ENCODE measurements at places on chromosomes 1 and 21.

GRCh38 chr21:45655124-45655523 is 11.6 kb downstream of the PCBP3 start:
- DNase-seq = no peak

DNA sequence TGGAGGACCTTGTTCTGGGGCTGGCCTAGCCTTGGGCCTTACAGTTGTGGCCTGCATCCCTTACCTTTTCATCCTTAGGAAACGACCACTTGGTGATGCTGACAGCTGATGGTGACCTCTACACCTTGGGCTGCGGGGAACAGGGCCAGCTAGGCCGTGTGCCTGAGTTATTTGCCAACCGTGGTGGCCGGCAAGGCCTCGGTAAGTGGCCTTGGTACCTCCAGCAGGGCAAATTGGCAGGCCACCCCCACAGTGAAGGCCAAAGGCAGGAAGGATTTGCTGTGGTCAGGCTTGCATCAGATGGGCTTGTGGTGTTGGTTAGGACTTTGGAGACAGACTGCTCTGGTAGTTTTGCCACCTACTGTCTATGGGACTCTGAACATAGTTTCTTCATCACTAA is 17.7 kb upstream of the TRNAU1AP start:
- DNase-seq = no peak

- DNase-seq = no peak
Measured at GRCh38 chr1:19483261-19483660, 2.1 kb downstream of the CAPZB start.

DNA sequence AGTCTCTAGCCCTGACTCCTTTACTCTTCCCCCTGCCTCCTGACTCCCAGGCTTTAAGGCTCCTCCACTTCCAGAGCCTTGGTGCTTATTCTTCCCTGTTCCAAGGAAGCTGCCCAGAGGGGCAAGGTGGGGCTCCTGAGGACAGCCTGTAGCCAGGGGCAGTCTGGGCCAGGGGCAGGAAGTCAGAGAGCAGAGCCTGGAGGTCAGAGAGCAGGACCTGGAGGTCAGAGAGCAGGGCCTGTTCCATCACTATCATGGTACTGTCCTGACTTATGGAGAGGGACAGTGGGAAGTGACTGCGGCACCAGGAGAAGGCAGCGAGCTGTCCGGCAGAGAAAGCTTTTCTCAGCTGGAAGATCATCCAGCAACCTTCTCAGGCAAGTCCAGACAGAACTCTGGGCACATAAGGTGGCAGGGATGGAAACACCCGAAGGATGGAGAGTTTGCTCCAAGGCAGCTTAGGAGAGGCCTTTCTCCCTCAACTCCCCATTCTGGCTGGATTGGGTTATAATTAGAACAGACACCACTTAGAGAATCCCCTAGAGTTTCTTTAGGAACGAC is 25.0 kb downstream of the PLXNA2 start:
- no peak for DNase-seq

DNA sequence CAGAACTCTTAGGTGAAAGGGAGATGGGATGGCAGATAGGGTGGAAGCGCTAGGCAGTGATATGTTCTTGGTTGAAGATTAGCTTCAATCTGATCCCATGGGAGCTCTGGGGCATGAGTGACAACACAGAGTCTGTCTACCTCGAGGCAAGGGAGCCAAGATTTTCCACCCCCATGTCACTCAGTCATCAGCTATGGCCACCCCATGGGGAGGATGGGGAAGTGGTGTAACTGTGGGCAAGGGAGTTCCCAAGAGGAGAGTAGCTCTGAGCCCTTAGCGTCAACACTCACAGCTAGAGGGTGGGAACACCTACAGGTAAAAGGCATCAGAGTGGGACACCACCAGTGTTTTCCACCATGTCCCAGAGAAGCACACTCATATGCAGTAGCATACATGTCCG is 30.3 kb upstream of the C1QA start:
- no peak for DNase-seq

GRCh38 chr1:232538224-232538942 is 91.5 kb downstream of the SIPA1L2 start:
- no peak for DNase-seq

- DNase-seq = no peak
Measured at GRCh38 chr1:205570796-205571537, 60.8 kb downstream of the ELK4 start.

GRCh38 chr1:42961312-42962091 is 2.8 kb upstream of the SLC2A1 start:
- no peak for DNase-seq

DNA sequence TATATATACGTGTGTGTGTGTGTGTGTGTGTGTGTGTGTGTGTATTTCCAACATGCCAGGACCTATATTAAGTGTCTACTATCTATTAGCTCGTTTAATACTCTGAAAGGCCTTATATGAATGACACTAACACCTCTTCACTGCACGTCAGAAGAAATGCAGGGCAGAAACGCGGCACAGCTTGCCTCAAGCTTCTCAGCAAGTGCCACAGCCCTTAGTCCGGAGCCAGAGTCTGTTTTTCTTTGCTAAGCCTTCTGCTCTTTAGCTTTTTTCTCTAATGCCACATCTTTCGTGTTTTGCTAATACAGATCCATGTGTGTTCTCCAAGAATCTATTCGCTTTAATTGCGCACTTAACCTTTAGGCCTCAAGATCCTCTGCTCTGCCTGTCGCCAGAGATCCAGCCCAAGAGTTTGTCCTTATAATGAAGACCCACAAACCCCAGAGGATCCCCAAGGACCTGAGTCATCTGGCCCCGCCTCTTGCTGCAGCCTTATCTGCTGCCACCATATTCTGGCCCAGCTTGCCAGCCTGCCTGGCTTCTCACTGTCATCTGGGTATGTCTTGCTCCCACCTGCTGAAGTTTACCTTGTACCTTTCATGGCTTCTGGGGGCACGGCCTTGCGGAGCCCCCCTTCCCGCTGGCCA is 2.0 kb upstream of the TRIM58 start:
- no peak for DNase-seq

GRCh38 chr1:66354311-66355201 is 179.4 kb upstream of the SGIP1 start:
- DNase-seq = no peak

GRCh38 chr1:23286401-23286800 is 57.7 kb downstream of the HNRNPR start:
- no peak for DNase-seq

DNA sequence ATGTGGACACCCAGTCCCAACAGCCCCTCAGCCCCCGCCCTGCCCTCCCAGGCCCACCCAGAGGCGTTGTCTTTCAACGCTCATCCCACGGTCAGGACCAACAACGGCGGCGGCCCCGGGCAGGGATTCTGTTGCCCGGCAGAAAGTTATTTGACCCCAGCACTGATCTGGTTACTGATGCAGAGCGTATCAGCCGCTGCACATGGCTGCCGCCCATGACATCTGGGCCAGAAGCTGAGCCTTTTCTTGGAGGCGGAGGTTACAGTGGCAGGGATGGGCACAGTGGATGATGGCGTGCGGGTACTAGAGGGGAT is 127.1 kb upstream of the ARHGEF16 start:
- no peak for DNase-seq

DNA sequence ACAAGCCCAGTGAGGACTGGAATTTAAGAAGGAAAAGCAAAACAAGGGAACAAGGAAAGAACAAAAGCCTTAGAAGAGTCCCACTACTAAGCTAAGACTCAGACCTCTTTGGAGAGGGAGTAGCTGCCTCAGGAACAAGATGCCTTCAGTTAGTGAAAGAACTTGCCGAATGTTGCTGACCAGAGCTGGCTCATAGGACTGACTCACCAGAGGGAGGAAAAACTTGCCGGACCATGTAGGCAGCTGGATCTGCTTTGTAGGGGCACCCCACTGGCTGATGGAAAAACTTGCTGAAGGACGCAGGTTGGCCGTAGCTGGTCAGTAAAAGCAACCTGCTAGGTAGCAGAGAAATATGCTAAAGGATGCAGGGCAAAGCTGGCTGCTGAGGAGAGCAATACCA is 15.3 kb upstream of the ZSWIM5 start:
- no peak for DNase-seq

DNA sequence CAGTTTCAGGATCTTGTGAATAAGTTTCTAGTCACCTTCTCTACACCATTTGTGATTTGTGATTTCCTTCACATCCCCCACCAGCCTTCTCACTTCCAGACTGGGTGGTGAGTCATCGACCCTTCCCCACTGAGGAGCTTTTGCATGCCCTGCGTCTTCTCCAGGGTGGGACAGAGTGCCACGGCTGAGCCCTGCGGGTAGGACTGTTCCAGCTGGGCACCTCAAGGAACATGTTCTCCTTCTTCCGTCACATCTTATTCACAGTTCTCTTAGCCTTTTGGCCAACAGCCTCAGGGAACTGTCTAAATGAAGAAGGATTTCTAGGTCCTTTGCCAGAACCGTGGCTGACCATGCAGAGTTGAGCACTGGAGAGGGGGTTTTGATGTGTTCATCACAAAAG is 116.5 kb downstream of the TMEM53 start:
- no peak for DNase-seq

GRCh38 chr1:215507119-215507518 is 60.0 kb upstream of the KCTD3 start:
- no peak for DNase-seq

DNA sequence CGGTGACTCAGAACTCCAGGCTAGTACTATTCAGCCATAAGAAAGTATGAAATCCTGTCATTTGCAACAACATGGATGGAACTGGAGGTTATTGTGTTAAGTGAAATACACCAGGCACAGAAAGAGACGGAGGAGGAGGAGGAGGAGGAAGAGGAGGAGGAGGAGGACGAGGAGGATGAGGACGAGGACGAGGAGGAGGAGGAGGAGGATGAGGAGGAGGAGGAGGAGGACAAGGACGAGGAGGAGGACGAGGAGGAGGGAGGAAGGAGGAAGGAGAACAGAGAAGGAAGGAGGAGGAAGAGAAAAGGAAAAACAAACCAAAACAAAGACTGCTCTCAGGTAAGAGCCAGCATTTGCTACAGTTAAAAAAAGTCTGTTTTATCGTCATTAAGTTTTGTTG is 178.7 kb downstream of the NPHP4 start:
- no peak for DNase-seq

DNA sequence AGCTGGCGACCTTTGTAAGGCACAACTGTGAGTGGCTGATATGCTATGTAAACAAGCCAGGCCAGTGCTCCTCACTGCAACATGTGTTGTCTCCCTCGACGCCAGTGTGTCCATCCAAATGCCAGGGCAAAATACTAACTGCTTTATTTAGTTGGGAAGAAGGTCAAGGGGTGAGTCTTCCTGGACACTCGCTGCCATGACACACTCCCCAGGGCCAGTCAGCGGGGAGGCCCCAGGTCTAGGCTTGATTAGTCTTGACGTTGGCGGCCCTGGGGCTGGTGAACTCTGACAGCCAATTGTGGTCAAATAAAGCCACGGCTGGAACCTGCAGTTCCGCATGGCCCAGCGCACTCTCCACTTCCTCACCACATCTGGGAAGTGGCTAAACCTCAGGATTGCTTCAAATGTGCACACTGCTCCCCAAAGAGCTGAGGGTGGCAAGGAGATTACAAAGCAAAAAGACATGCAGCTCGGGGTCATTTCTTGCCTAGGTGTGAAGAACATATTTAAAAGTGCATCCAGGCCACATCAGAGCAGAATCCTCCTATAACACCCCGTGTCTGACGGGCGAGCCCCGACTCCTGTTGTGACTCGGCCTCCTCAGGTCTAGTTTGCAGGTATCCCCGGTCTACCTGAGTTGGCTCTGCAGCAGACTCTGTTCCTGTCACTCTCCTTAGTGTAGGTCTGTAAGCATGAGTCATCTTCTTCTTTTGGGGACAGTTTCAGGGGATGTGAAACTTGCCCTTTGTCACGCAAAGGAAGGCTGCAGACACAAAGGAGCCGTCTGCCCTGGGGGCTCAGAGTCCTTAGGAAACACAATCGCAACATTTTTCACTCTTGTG is 183.5 kb downstream of the RUNX1 start:
- DNase-seq = no peak

DNA sequence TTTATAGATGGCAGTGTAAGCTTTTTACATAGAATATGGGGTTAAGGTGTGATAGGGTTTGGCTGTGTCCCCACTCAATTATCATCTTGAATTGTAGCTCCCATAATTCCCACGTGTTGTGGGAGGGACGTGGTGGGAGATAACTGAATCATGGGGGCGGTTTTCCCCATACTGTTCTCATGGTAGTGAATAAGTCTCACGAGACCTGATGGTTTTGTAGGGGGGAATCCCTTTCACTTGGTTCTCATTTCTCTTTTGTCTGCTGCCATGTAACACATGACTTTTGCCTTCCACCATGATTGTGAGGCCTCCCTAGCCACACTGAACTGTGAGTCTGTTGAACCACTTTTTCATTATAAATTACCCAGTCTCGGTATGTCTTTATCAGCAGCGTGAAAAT is 290.3 kb upstream of the B3GALT2 start:
- no peak for DNase-seq

- DNase-seq = no peak
Measured at GRCh38 chr1:59432531-59433439, 135.9 kb downstream of the FGGY start.

GRCh38 chr1:55775007-55775406 is 559.8 kb upstream of the USP24 start:
- no peak for DNase-seq

DNA sequence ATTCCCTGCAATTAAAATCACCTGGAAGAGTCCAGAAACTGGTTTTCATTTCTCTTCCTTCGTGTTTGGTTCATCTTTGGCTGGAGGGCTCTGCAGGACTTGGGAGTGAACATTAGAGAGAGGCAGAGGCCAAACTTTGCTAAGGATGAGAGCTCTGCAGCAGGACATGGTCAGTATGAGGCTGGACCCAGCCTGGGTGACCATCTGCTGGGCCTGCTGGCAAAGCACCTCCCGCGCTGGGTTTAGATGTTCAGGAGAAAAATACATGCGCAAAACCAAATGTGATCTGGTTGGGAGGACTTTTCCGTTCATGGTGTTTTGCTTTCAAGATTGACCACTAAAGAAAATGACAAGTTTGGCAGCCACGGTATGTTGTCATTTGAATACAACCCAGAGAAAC is 15.9 kb downstream of the KAZN start:
- DNase-seq = no peak

DNA sequence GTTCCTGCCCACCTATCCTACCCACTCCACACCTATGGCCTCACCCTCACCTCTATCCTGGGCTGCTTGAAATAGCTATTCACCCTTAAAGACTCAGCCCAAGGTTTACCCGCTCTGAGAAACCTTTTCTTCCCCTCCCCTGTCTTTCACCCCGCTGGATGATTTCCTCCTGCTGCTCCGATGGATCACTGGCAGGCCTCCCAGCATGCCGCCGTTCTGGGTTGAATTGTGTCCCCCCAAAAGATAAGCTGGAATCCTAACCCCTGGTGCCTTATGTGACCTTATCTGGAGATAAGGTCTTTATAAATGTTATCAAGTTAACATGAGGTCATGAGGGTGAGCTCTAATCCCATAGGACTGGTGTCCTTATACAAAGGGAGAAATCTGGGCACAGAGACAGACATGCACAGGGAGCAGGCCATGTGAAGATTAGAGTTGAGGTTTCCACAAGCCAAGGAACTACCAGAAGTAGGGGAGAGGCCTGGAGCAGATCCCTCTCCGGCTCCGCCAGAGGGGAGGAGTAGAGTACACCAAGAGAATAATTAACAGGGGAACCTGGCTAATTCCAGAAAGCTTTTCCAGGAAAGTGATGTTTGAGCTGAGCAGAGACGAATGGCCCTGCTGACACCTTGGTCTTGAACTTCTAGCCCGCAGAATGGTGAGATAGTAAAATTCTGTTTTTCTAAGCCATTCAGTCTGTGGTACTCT is 110.0 kb upstream of the SERBP1 start:
- no peak for DNase-seq

- no peak for DNase-seq
Measured at GRCh38 chr1:191690931-191691330, 467.3 kb upstream of the RGS18 start.

Measured in NCI-H2081 (cell line).